ENCODE measurements at places on chromosomes 4 and X.
A peak's percentile ranks its signal among the peaks of the same experiment; 100 is the strongest.

DNA sequence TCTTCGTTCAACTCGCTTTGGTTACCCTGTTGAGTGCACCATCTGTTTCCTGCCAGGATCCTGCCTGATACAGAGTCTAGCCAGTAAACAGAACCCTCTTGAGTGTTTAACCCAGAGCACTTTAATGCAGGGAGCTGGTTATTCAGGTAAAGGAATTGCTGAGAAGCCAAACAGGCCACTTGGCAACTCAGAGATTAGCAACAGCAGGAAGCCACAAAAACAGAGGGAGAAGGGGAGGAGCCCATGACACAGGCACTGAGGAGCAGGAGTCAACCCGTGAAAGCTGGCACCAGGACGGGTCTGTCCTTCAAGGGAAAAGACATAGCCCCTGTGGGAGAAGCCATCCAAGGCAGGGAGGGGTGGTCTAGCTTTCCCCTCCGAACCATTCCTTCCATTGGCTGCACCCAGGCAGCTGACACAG, 641.4 kb downstream of the ZNF674 start:
- no peak for DNase-seq

DNA sequence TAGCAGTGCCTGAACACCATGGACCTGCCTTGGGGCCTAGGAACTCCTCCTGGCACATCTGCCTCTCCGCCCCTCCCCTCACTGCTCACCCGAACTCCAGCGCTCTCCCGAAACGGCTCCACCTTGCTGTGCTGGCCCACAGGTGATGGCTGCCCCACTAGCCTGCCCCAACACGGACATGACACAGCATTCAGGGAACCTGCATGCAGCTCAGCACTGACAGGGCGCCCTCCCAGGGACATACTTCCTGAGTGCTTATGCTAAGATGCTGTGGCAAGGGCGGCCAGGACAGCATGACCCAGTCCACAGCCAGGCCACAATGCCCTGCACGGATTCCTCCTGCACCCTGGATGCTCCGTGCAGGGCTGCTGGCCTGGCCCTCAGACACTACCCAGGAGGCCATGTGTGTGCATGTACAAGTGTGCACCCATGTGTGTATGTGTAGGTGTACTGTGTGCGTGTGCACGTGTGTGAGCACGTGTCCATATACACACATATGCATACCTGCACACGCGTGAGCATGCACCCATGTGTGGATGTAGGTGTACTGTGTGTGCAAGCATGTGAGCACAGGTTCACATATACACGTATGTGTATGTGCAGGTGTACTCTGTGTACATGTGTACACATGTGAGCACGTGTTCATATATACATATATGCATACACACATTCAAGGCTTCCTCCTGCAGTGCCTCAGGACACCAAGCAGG, 6.0 kb downstream of the TMEM271 start:
- no peak for DNase-seq

DNA sequence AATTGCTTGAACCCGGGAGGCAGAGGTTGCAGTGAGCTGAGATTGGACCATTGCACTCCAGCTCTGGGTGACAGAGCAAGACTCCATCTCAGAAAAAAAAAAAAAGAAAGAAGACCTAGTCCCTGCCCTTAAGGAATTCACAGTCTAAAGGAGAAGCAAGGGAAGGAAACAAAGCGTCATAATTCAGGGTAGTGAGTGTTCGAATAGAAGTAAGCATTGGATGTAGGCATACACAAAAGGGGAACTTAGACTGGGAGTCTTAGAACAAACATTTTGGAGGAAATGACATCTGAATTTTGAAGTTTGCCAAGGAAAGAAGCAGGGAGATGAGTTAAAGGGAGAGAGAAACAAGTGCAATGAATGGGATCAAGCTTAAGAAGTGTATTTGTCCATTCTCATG, 32.4 kb downstream of the PPM1K start:
- peak; percentile 83 for DNase-seq

GRCh38 chr4:156970501-156971164, 966 bp downstream of the PDGFC start:
- peak; percentile 78 for DNase-seq

DNA sequence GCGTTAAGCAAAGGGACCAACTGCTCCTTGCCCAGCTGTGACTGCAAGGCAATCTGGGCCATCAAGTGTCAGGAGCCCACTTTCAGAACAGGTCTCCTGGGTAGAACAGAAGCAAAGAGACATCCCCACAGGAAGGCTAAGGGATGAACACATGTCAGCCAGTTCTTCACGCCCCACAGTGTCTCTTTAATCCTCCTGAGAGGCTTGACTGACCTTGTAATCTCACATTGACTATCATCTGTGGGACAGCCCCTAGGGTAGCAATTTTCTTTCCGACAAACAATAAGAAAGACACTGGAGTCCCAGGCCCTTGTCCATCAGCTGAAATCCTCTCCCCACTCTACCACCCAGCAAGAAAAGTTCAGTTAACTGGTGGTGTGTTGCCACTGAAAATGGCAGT, 1.0 kb downstream of the CHRDL1 start:
- no peak for DNase-seq

DNA sequence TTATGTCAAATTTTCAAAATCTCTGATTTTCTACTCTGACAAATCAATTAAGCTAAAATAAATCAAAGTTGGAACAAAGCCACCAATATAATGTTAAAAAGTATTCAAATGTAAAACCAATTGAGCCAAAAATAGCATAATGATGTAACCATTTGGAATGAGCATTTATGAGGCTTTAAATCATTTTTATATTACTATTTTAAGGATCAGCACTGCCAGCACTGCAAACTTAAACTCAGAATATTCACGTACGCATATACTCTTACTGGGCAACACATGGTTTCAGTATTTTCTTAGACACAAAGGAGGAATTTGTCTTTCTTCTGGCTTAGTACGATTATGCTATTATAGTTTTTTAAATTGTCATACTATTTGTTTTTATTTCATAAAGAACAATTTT, 52.2 kb downstream of the AFAP1 start:
- no peak for DNase-seq

GRCh38 chr4:13403833-13404232, 80.3 kb downstream of the RAB28 start:
- no peak for DNase-seq

GRCh38 chr4:164621886-164622521, 131.9 kb upstream of the SMIM31 start:
- DNase-seq: no peak

Data from suppressor macrophage (primary cell).